SHP77 (cell line): ENCODE measurements at places on chromosomes 6 and 20.

DNA sequence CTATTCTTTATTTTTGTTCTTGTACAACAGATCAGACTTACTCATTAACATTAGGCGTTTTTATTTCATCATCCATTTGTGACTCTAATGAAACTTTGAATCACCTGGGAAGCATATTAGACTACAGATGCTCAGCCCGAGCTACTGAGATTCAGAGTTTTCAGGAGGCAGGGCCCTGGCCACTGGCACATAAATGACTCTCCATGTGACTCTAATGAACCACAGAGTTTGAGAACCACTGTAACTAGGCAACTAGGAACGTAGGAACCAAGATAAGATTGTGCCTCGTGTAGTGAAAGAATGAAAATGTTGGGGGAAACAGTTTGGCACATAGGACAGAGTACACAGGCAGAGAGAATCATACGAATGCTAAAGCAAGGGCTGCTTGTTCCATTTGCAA is 405.9 kb upstream of the BTBD3 start:
- DNase-seq: no peak

DNA sequence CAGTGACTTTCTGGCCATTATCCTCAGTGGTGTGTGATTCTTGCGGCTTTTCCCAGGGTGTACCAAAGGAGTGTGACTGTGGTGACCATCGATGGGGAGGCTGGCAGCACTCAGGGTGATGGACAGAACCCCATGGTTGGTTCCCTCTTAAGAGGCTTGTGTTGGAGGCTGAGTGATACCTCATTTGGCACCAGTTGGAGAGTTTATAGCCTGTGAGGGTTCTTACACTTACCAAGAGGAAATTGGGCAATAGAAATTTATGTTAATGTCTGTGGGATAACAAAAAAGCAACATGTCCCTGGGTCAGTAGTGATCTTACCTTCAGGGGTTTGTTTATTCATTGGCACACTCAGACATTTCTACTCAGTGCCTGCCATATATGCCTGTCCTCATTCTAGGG is 37.2 kb downstream of the DAAM2 start:
- no peak for DNase-seq

DNA sequence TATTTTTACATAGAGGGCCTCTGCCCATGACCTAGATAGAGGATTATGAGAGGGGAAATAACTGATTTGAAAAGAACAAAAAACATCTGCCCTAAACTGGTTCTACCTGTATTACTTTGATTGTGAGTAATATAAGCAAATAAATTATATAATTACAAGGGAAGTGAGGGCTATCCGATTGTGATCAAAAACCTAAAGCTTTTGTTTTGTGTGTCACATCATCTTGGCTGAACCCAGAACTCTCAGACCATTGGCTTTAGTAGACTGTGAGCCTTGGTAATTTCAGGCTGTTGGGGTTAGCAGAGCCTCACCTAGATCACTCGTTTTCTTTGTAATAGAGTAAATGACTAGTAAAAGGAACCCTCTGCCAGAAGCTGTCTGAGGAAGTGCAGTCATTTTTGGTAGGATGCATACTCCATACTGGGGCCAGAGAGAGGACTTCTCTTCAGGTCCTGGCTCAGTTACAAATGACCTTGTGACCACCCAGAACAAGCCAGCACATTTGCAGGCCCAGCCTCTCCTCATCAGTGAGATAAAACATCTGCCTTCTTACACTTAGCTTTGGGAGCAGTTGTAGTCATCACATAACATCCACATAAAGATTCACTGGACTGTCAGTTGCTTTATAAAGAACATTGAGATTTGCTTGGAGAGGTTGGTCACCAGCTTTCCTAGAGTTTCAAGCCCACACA is 13.5 kb downstream of the STK35 start:
- DNase-seq: no peak

DNA sequence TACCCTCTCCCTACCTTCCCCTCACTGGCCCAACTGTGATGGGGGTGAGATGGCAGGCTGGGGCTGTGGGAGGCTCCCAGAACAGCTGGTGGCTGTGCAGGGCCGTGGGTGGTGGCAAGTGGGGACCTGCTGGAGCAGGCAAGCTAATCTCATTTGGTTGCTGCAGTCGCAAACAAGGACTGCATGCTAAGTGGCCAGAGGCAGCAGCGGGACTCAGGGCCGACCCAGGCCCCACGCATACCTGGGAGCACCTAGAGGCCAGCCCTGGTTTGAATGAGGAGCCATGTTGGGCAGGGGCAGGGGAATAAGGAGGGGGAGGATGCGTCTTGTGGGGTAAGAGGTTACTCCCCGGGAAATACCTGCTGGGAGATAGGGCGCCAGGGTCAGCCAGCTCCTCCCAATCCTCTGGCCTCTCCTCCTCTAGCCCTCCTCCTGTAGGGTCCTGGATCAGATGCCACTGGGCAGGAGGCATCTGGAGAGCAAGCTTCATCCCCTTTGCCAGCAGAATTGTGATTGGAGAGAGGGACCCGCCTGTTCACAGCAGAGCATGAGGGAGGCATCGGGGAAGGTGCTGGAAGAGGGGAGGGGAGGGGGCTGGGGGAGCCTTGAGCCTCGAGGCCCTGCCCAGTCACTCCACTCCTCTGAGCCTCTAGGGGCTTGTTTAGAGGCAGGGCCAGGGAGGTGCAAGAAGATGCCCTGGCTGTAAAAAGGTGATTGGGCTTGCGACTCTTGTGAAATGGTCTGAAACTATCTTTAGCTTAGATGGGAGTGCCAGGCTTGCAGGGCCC is 24.3 kb upstream of the CDH22 start:
- no peak for DNase-seq
